ENCODE measurements at places on chromosomes 13 and 19.

DNA sequence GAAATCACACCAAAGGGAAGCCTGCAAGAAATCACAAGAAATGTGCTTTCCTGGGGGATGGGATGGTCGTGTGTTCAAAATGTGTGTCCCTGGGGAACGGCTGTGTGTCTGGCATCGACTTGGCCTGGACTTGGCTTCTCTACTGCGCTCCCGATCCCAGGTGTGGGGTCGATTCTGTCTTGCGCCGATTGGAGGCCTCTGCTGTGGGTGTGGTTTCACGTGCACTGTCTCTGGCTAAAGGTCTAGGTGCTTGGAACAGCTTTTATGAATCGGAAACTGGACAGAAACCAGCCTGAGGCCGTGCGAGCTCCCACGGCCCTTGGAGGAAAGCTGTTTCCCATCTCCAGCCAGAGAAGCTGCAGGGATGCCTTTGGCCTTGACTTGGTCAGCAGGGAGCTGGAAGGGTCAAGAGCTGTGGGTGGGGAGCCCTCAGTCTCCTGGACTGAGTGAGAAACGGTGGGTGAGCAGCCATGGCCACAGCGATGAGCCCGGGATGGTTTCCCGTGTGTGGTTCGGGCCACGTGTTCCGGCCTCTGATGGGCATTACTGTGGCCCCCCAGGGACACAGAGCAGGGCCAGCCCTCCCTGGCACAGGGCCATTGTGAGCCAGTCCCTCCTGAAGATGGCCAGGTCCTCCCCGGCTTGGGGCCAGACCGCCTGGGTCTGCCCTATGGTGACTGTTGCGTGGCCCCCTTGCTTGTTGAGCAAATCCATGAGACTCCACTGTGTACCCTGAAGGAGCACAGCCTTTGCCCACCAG lies 29.7 kb downstream of the MCF2L start:
- no peak for DNase-seq

- no peak for DNase-seq
These were observed 85.4 kb upstream of the SLC15A1 start for GRCh38 chr13:98837896-98838295.

- no peak for DNase-seq
These were observed 140.8 kb downstream of the MIPEP start for GRCh38 chr13:23748109-23748990.

DNA sequence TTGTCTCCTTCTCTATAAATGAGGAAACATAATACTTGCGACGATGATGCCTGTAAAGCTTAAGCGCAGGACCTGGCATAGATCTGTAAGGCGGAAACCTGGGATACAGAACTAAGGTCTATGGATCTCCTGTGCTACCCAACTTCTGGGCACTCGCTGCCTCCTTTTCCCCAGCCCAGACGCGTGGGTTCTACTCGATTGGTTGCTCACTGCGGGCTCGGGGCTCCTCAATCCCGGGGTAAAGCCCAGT lies 615 bp upstream of the PSMC4 start:
- DNase-seq: no peak

DNA sequence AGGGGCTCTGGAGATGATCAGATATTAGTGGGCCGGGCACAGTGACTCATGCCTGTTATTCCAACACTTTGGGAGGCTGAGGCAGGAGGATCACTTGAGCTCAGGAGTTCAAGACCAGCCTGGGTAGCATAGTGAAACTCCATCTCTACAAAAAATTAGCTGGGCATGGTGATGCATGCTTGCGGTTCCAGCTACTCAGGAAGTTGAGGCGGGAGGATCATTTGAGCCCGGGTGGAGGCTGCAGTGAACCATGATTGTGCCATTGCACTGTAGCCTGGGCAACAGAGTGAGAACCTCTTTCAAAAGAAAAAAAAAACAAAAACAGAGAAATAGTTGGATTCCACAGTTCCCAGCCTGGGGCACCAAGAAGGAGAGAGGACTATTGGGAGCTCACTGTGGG lies 17.9 kb upstream of the SHFL start:
- DNase-seq: no peak

GRCh38 chr19:52992109-52993004 lies 21.4 kb upstream of the ERVV-1 start:
- DNase-seq: no peak

DNA sequence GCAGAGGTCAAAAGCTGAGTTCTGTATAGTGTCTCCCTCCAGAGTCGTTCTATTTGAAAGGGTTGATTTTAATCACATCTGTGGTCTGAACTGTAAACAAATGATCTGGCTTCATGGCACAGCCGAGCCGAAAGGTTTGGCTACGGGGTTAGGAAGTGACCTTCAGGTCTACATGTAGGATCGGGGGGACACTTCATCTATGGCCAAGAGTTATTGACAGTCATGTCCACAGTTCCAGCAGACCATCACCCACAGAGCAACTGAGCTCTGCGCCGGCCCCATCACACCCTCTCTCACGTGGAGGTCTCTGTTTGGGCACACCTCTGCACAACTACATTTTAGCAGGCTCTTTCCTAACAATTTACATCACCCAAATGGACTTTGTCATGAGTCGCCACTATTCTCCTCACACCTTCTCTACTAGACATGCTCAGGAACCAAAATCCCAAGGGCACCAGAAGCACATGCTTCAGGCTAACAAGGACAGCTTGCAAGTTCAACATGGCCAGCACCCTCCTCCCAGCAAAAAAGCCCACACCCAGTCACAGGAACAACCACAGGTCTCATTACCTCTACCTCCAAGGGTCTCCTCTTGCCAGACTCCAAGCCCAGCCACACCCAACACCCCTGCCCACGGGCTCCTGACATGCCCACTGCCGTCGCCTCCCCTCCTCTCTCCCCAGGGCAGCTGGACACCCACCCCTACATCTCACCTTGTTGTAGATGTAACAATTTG lies 36.1 kb upstream of the EPHX3 start:
- DNase-seq: no peak

DNA sequence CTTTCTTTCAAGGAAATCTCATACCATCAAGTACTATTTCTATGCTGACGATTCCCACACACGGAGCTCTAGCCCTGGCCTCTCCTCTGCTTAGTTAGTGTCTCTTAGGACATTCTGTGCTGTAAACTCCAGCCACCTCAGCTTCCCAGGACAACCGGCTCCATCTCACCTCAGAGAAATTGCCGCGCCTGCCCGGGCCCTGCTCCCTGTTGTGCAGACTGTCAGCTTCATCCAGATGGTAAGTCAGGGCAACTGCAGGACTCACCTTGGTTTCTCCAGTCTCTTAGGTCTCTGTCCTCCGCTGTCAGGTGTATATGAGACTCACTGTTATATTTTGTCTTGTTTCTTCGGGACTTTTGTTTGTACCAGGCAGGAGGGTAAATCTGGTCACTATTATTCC lies 98.7 kb downstream of the SPACA7 start:
- DNase-seq: no peak

GRCh38 chr19:45101806-45102205 lies 8.8 kb downstream of the PPP1R37 start:
- DNase-seq: no peak

DNA sequence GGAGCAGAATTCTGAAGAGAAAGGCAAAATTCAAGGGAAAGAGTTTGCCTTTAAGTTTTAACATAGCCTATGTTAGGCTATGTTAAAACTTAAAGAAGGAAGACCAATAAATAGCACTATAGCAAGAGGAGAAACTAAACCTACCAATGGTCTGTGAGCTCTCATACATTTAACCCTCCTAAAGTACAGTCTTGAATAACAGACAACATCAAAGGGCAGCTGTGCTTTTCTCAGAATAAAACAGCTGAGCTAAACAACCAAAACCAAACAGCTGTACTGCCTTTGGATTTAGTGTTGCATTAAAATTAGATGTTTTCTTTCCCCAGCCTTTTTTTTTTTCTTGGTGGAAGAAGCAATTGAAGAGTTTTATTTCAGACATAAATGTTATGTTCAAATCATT lies 34.0 kb downstream of the KLF5 start:
- DNase-seq: no peak

DNA sequence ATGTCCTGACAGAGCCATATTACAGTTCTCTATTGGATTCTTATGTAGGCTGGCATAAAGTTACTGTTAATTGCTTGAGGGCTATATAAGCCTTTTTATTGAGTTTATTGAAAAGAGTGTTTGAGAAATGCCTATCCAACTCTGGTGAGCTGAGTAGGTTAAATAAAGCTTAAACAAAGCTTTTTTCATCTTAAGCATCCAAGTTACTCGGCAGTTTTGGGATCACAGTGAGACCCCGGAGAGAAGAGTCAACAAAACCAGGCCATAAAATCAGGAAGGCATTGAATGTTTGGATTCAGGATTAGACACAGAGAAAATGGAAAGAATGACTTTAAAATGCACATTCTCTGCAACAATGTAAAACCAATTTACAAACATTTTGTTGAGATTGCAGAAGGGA lies 588.5 kb downstream of the DACH1 start:
- DNase-seq: no peak

DNA sequence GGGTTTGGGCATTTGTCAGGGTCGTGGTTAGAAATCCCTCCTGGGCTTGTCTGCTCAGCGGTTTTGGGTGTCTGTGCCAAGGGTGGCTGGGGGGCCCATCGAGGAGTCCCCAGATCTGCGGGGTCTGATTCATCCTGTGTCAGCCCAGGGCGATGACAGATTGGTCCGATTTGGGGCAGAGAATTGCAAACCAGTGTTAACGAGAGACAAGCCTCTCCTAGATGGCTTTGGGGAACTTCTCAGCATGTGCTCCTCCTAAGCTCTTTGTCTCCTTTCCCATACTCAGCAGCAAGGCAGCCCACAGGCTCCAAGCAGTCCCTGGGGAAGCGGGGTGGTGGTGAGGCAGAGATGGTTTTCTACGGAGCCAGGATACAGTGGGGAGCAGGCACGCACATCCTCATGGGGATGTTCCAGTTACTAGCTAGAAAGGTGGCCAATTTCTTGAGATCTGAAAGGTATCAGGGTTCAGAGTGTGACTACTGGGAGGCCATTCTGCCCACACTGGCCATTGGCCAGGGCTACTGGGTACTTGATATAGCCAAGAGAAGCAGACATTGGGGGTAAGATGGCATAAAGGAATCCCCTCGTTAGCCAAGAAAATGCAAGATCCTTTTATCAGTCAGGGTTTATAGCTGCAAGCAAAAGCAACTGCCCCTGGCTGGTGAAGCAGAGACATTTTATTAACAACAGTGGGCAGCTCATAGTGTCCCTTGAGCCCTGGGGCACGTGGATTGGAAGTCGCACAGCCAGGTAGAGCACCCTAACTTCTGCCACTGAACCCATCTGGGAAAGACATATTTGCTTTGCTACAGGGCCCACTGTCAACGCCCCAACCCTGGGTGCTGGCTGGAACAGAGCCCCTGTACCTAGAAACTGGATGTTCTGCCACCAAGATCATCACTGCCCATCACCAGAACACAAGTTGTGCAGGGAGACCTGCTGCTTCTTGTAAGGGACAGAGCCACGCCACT lies 63.6 kb downstream of the RGCC start:
- DNase-seq: no peak

DNA sequence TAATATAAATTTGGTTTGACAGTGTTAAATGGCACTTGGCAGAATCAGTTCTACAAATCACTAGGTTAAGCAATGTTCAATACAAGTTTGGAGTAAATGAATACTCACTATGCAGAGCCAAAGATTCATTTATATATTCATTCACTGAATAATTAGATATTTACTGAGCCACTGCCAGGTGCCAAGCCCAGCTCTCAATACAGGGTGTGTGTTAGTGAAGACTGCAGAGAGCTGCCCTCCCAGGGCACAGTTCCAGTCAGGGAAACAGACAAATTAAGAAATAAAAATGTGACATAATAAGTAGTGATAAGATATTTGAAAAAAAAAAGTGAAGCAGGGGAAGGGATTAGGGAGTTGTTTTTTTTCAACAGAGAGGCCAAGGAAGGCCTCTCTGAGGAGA lies 411.7 kb downstream of the KCNRG start:
- DNase-seq: no peak

Data from stimulated activated CD4-positive, alpha-beta T cell treated with anti-CD3 and anti-CD28 coated beads, TNF-alpha, amount 100 ng/mL, for 48 hours (primary cell).